Stimulated activated CD4-positive, alpha-beta T cell treated with anti-CD3 and anti-CD28 coated beads, Interleukin-15, amount 100 ng/mL, for 1 hour (primary cell): ENCODE measurements at places on chromosomes 13 and 19.
A peak's percentile ranks its signal among the peaks of the same experiment; 100 is the strongest.

DNA sequence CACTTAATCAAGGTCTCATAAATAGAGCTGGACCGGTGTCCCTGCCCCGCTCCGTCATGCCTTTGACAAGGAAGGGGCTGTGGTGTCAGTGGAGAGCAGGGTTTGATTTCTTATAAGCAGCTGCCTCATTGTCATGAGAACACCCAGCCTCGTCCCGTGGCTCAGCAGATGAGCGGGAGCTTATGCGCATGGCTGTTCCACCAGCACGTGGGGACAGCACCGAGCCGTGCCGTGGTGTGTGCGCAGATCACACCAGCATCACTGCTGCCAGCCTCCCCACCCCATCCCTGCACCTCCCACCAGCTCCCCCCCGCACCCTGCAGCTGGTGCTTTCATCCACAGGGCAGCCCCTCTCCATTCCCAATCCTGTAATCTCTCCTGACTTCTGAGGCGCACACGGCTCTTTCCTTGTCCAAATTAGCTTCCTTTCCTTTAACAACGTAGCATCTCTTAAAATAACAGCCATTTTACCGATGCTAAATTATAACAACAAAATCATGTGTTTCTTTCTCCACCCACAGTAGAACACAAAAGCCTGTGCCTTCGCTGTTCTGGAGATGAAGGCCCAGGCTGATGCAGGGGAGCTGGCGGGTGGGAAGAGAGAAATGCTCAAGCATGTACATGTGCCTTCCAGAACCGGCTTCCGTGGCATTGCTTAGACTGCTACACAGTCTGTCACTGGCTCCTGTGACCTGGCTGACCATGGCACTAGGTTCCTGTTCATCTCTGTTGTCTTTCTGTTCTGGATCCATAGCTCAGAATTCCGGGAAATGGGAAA, 96.8 kb downstream of the RAB20 start:
- DNase-seq: no peak

GRCh38 chr13:101584331-101584730, 131.9 kb downstream of the ITGBL1 start:
- no peak for DNase-seq

- no peak for DNase-seq
Observed at GRCh38 chr19:50486823-50487515, 10.3 kb upstream of the GARIN5A start.

DNA sequence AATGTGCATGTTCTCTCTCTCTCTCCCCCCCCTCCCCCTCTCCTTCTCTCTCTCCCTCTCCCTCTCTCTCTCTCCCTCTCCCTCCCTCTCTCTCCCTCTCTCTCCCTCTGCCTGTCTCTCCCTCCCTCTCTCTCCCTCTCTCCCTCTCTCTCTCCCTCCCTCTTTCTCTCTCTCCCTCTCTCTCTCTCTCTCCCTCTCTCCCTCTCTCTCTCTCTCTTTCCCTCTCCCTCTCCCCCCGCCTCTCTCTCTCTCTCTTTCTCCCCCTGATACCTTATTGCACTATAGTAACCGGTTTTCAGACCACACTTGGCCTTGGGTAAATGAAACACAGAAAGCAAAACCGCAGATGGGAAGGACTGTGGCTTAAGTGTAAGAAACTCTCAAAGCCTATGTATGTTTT, 34.7 kb upstream of the SPACA7 start:
- DNase-seq: no peak

DNA sequence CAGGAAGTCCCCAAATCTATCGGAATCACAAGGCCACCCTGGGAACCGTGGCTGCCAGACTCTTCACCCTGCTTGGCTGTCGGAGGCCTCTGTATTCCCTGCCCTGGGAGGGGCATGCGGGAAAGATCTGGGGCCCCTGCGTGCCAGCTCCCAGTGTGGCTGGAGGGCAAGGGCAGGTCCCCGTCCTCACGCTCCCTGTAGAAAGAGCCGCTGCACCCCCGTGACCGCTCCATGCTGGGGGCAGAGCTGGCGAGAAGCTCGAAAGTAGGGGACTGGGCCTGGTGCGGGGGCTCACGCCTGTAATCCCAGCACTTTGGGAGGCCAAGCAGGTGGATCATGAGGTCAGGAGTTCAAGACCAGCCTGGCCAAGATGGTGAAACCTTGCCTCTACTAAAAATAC, 208.4 kb upstream of the SOX1 start:
- no peak for DNase-seq

GRCh38 chr19:56309511-56310185, 5.0 kb downstream of the ZSCAN5A start:
- DNase-seq: peak; percentile 30

DNA sequence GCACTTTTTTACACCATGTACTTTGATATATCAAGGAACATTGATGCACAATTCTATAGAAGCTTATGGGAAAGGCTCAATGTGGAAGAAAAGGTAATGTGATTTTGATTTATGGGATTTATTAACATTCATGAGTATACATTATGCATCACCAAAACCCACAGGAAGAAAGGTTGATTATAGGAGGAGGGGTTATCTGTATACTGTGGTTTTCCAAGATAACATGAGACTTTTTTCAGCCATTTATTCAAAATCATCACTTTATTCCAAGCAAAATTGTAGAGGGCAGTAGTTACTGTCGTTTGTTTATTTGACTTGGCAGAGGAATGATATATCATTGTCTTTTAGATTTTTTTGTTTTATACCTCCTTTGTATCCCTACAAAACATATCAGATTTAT, 54.9 kb downstream of the WDFY2 start:
- DNase-seq: no peak

- DNase-seq: no peak
Observed at GRCh38 chr13:109110159-109110558, 480.7 kb downstream of the MYO16 start.

GRCh38 chr19:45027371-45027770, 11.5 kb upstream of the CLASRP start:
- no peak for DNase-seq

- no peak for DNase-seq
Observed at GRCh38 chr19:2787115-2787514, 1.8 kb downstream of the THOP1 start.

GRCh38 chr13:23797276-23797903, 91.8 kb downstream of the MIPEP start:
- no peak for DNase-seq

DNA sequence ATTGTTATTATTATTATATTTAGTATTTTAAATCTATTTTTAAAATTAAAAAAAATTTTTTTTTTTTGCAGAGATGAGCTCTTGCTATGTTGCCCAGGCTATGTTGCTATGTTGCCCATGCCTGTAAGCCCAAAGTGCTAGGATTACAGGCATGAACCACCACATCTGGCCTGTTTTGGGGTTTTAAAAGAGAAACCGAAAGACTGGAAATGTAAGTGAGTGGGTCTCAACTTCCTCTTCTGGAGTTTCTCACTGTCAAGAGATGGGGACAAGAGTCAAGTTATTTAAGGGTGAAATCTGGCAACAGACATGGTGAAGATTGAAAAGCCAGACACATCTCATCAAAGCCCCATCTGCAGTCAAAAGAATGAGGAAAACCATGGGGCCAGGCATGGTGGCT, 4.2 kb upstream of the OR7G3 start:
- no peak for DNase-seq

GRCh38 chr13:78024996-78025395, 106.4 kb upstream of the EDNRB start:
- DNase-seq: no peak

DNA sequence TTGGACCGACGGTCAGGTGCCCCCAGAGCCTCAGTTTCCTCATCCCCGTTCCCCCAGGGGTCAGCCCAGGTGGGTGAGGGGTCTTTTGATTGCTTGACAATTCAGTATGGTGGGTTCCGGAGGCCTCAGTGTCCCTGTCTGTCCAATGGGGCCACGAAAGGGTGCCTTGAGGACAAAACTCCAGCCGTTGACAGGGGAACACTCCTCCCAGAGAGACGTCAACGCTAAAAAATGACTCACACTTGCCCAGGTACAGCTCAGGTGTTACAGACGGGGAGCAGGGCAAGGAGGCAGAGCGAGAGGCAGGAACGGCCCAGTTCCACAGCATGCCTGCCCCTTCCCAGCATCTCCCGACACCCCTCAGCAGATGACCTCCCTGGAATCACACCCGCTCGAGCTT, 1.8 kb downstream of the TNFAIP8L1 start:
- DNase-seq: no peak

- no peak for DNase-seq
Observed at GRCh38 chr13:73167028-73167820, 108.4 kb downstream of the KLF5 start.

DNA sequence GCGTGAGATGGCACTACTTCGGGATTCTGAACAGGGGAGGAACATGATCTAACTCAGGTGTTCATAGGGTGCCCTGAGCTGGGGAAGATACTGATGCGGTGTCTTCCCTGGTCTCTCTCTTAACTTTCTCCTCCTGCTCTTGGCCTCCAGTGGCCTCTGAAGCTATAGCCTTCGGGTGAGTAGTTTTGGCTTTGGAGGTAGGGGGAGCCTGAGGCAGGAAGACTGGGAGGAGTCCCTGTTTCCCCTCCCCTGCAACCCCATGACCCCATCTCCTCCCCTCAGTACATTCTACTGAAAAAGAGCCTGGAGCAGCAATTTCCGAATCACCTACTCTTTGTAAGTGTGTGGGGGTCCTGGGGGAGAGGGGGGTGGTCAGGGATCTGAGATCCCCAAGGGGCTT, 3.5 kb downstream of the SELENOV start:
- no peak for DNase-seq

DNA sequence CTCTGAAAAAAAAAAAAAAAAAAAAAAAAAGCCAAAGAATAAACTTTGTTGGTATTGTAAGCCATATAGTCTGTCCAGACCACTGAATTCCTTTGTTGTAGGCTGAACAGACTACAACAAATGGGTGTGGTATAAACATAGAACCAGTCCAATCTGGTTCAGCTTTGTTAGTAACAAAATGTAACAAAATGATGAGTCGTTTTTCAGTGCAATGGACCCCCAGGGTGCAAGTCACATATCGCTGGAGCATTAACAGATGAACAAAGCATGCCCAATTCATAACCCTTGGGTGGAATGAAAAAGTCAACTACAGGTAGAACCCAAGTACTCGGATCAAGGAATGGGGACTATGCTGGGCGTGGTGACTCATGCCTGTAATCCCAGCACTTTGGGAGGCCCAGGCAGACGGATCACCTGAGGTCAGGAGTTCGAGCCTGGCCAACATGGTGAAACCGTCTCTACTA, 13.6 kb upstream of the FCHO1 start:
- no peak for DNase-seq

- DNase-seq: no peak
Observed at GRCh38 chr19:31528261-31528660, 179.0 kb upstream of the TSHZ3 start.

- DNase-seq: no peak
Observed at GRCh38 chr13:51451134-51451466, 1.7 kb downstream of the INTS6 start.
